ENCODE measurements at places on chromosomes 3 and 15.

- no peak for DNase-seq
Observed at GRCh38 chr3:139227165-139227564, 116.7 kb upstream of the MRPS22 start.

GRCh38 chr3:73658227-73658626 lies 33.5 kb upstream of the PDZRN3 start:
- no peak for DNase-seq

DNA sequence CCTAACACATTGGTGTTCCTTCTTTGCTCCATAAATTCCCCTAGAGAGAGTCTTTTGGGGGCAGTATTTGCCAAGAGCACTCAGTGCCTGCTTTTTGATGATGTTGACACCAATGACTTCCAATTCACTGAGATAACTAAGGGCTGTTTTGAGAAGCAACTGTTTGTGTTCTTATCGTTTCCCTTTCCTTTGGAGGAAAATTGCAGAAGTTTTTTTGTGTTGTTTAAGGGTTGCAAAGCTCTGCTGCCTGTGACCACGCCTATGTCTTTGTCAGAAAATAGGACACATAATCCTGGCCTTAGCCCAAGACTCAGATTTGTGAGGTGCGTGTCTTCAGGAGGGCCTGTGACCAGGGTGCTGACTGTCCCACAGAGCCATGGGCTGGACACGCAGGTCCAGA lies 99.6 kb downstream of the FAM43A start:
- DNase-seq = no peak

DNA sequence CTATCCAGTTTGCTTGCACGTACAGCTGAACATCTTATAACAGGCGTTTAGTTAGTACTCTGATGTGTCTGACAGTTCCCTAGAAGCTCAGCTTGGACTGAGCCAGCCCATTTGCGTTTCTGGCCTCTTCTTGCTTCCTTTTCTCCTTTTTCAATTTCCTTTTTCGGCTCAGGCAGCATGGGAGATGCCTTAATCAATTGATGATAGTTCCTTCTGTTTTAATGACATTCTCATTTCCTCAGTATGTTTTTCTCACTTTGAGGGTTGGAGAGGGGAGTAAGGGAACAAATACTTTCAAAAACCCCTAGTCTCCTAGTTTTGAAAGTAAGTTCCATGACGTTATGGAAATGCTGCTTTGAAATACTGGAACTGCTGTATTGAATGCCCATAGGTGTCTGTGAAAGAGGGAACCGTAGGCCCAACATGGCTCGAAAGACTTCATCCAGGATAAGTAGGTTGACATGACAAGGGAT lies 18.9 kb downstream of the IL1RAP start:
- no peak for DNase-seq

- DNase-seq = peak; percentile 69
Observed at GRCh38 chr15:47756872-47757271, 39.6 kb downstream of the SEMA6D start.

- DNase-seq = no peak
Observed at GRCh38 chr3:178562947-178563232, 26.7 kb downstream of the KCNMB2 start.

- no peak for DNase-seq
Observed at GRCh38 chr3:33808559-33808958, 10.1 kb downstream of the PDCD6IP start.

DNA sequence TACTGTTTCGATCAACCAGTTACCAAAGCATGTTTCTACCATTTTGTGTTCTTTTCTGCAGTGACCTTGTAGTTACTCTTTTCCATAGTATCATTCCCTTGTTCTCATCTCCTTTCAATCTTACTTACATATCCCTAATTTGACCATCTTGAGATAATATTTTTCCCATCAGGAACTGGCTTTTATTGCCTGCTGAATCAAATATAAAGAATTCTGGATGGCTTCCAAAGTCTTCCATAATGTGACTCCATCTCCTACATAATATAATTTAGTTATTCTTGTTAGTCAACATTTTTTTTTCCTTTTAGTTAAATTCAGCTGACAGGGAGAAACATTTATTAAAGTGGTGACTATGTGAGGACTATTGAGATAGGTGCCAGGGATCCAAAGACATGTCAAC lies 7.0 kb downstream of the USP8 start:
- no peak for DNase-seq

GRCh38 chr15:73333001-73333400 lies 35.8 kb downstream of the HCN4 start:
- DNase-seq = no peak

- DNase-seq = no peak
Observed at GRCh38 chr3:45946307-45946706, 3.0 kb downstream of the CXCR6 start.

- peak; percentile 11 for DNase-seq
Observed at GRCh38 chr3:176872771-176873209, 324.5 kb downstream of the TBL1XR1 start.

GRCh38 chr15:75368689-75369239 lies 357 bp upstream of the MAN2C1 start:
- no peak for DNase-seq

DNA sequence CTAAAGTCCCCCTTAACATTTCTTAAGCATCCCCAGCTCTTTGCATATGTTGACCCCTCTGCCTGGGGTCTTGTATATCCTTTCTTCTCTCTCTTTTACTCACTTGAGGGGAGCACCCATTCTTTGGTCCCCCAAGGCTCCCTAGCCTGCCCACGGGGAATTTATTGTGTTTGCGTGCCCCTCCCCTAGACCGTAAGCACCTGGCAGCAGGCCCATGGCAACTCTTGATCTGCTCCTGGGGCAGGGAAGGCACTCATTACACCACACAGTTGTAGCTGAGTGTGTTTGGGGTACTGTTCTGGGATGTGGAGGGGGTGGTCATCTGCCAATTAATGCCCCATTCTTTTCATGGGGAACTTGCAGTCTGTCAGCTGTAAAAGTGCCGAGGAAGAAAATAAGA lies 27.3 kb upstream of the SMAD6 start:
- no peak for DNase-seq

DNA sequence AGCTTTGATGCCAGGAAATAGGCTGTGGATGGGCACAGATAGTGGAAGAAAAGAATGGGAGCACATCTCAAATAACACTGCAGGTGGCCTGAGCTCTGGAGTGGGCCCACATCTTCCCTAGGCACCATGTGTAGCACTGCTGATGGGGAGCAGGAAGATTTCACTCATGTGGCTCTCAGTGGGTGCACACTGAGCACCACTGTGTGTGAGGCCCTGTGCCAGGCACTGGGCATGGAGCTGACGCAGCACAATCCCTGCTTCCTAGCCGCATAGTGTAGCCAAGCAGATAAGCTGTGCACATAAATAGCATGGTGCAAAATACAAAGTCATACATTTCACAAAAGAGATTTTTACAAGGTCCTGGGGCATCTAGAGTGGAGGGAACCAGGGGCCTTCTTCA lies 101.6 kb downstream of the MOBP start:
- DNase-seq = no peak

GRCh38 chr15:69578787-69579583 lies 126.4 kb downstream of the RPLP1 start:
- DNase-seq = no peak

GRCh38 chr3:107082527-107082926 lies 294.7 kb upstream of the CCDC54 start:
- no peak for DNase-seq

GRCh38 chr15:68470976-68471375 lies 39.0 kb upstream of the ITGA11 start:
- DNase-seq = no peak

GRCh38 chr15:46450810-46451182 lies 816.0 kb downstream of the SQOR start:
- DNase-seq = no peak

GRCh38 chr3:184907681-184908649 lies 96.0 kb downstream of the VPS8 start:
- no peak for DNase-seq

DNA sequence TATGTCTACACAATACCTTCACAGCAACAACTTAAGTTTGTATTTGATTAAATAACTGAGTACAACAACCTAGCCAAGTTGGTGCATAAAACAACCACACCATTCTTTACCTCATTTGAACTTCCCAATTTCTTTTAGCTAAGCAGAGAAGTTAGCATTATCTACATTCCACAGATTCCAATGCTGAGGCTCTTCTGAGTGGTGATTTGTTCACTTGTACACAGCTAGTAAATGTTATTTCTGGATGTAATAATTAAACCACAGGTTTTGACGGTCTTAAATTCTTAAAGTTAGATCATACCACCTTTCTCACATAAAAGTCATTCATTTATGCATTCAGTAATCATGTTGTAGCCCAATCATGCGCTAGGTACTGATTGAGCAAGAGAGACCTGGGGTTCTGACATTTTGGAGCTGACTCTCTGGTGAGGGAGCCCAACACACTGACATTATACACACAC lies 102.5 kb downstream of the SST start:
- peak; percentile 37 for DNase-seq

- DNase-seq = peak; percentile 4
Observed at GRCh38 chr15:46091860-46092450, 457.1 kb downstream of the SQOR start.

DNA sequence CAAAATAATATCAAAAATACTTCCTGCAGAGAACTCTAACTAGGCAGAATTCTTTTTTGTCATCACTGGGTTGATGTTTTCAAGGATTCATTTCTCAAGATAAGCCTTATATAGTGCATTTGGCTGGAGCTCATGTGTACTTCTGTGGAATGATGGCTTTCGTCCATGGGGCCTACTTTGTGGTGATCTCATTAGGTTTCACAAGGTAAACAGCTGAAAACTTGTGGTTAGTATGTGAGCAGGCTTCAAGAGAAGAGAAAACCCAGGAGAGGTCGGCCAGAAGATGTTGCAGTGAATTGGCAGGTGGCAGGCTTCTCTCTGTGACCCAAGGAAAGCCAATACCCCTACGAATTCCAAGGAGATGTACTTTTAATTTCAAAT lies 121.4 kb upstream of the PHLDB2 start:
- no peak for DNase-seq

DNA sequence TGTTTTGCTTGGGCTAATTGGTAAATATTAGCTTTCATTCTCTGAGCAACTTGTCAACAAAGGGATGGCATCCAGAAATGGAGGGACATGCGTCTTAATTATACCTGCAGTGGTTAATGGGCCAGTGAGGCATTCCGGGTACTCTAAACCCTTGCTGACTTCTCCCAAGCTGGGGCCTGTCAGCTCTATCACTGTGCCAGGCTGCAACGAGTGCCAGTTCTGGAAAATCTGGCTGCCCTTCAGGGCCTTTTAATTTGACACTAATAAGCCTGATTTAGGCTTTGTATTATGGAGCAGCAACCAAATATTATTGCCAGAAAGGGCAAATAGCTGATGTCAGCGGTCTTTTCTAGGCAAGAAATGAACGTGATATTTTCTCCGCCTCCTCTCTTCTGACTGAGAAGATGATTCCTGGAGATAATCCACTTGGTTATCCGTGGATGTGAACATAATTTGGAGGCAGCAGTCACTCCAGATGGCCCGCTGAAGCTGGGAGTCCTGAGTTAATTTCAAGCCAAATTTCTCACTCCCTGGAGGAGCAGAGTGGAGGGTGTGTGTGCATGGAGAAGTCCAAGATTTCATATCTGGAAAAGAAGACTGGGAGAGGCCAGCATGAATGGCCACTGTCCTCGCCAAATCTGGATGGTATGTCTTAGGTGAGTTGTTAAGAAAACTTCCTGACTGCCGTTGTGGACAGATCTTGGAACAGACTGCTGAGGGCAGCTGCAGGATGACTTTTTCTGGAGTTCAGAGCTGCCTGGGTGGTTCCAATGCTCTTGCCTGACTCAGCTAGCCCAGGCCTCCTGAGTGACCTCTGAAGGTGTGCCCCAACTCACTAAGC lies 44.4 kb upstream of the PSMD6 start:
- no peak for DNase-seq

DNA sequence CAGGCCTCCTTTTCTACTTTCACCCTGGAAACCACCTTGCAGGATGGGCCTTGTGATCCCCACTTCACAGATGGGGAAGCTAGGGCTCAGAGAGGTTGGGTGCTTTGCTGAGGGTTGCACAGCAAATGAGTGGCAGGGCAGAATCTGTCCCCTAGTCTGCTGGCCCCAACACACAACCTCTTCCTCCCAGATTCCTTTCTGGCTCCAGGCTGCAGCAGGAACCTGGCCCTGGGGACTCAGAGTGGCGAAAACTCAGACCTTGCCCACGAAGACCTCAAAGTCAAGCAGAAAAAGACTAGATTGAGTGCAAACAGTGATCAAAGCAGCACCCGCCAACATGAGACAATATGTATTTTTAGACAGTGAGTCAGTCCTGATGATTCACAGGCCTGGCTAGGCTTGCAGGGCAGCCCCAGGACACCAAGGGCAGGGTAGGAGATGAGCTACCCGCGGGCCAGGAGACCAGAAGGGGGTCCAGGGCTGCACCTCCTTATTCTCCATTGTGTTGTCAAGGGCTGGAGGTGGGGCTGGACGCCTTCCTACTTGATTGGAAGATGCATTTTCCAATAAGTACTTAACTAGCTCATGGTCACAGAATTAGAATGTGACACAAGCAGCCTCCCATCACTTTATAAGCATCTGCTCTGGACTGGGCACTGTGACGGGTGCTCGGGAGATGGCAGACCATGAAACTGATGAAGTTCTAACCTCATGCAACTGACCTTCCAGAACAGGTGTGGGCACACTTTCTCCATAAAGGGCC lies 23.9 kb downstream of the GOLGA6L2 start:
- DNase-seq = no peak

DNA sequence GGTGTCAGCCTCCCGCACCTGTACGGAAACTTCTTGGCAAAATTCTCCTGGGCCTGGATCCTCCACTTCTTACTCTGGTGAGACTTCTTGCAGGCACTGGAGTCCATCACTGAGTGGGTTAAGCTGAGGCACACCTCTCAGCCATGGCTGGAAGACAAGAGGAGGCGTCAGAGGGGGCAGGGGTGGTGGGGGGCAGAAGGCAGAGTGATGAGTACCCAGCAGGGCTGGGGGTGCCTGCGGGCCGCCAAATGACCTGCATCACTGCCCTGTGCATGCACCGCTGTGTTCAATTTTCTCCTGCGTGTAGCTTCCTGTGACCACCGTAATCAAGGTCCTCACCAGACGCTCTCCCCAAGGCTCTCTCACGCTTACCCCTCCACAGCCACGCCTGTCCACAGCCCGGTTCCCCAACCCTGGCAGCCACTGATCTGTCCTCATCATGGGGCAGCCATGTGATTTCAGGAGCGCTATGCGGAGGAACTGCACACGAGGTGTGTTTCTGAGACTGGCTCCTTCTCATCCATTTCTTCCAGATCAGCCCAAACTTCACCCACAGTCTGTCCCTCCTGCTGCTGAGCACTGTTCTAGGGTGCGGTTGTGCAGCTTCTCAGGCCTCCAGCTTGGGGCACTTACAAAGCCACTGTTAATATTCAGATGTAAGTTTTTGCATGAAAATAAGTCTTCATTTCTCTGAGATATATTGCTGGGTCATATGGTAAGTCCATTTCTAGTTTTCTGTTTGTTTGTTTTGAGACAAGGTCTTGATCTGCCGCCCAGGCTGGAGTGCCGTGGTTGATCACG lies 5.2 kb downstream of the C3orf22 start:
- no peak for DNase-seq

- no peak for DNase-seq
Observed at GRCh38 chr15:90583471-90584252, 53.9 kb downstream of the CRTC3 start.

Measured in hepatic stellate cell (primary cell).